Cardiac ventricle fibroblast (primary cell): ENCODE measurements at places on chromosomes 6 and 20. TPM values are rescaled to one million over a fixed set of nuclear protein-coding genes. Genes with fewer than 3 reads are reported as not detected.

The MEP1A gene
- not detected in 2 replicates for total RNA-seq

The SLC52A3 gene
- total RNA-seq, result not detected in 2 replicates

The OR14J1 gene
- not detected in 2 replicates for total RNA-seq

The ZNF334 gene
- 2.8 and 2.9 TPM in 2 replicates for total RNA-seq

The BTNL2 gene
- not detected in 2 replicates for total RNA-seq

The SIRPB1 gene
- total RNA-seq, result 1.5 and 1.7 TPM in 2 replicates

The ELOVL5 gene
- 59.5 and 63.5 TPM in 2 replicates for total RNA-seq
